Cortex of kidney (tissue), 1 donor: ENCODE measurements at places on chromosomes 5 and 9.

DNA sequence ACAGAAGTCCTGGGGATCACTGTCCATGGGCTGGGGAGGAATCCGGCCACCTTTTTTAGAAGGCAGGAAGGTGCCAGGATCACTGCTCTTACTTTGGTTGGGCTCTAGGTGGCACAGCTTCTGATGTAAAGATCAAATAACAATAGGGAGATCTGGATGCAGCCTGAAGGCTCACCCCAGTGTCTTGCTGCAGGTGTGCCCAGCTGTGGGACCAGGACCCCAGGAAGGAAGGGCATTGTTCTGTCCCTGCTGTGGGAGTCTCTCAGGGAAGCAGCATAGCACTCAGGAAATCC is 69.6 kb downstream of the DAB2IP start:
- no peak for DNase-seq

- no peak for DNase-seq
These were observed 92.5 kb downstream of the RAB3C start for GRCh38 chr5:58675341-58675740.

DNA sequence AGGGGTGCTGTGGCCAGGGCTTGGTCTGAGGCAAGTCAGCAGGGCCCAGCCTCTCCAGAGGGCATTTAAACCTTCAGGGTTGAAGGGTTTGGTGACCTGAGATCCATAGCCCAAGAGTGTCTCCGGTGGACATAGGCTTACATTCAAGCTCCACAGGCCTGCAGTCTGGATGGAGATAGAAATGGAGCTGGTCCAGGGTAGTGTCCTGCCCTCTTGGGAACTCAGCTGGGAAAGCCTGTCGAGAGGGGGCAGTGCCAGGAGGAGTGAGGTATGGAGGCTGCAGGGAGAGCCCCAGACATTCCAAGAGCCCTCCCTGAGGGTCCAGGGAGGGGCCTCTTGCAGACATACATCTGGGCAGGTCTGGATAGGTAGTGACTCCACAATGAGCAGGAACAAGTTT is 177.0 kb upstream of the MVB12B start:
- DNase-seq: no peak

- DNase-seq: no peak
These were observed 86.0 kb downstream of the ANKRD55 start for GRCh38 chr5:56147106-56147505.

GRCh38 chr5:108634617-108635288 is 112.9 kb upstream of the FER start:
- DNase-seq: no peak

DNA sequence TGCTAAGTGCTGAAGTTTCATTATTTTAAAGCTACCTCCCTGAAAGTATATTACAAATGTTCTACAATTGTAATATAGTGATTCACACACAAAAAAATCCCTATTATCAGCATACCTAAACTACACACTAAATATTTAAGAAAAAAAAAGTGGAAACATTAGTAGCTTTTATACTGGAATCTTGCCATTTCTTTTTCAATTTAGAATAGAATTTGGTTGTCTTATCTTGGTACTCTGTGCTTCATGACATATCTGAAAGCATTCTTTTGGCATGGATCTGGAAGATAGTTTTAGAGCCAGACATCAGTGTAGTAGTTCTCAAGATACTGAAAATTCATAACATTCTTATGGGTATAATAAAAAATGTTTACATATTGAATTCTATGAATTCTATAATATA is 35.0 kb downstream of the SLC1A3 start:
- no peak for DNase-seq

DNA sequence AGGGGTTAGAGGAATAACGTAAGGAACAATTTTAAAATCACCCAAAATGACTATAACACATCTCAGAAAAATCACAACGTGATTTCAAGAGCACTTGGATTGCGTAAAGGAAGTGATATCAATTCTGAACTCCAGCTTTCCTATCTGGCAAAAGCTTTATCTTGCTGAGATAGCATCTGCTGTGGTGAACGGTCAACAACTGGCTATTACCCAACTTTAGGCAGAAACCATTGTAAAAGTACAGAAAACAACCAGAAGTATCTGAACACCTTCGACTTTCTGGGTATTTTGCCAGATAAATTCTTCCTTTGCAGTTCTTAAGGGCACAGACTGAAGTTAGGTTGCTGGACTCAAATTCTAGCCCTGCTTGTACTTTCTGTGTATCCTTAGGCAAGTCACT is 9.2 kb downstream of the ABLIM3 start:
- DNase-seq: no peak

DNA sequence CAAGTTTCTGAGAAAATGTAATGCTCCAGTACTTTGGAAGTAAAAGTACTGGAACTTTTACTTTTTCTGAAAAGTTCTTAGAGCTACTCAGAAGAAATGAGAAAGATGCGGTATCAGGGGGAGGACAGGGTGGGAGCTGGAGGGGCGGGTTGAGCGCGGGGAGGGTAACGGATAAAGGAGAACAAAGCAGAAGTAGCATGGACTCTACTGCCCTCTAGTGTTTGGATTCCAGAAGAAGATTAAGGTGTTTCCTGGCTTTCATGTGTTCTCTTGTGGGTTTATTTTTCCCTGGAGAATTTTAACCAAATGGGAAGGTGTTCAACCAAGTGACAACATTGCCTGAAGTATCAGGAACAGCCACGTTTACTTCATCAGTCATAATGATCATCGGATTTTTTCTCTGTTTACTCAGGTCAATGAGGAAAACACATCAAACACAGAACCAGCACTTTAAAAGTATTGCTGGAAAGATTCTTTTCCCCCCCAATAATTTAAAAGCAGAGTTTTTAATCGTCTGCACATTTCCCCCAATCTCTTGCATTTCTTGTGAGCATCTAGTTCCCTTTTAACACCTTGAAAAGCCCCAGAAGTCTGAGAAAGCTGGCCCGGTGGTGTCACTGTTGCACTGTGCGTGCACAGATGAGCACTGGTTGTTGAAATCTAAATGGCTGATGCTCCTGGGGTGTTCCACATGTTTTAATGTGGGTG is 190.6 kb downstream of the MPDZ start:
- DNase-seq: no peak

GRCh38 chr9:121026260-121026691 is 23.8 kb downstream of the C5 start:
- DNase-seq: no peak

DNA sequence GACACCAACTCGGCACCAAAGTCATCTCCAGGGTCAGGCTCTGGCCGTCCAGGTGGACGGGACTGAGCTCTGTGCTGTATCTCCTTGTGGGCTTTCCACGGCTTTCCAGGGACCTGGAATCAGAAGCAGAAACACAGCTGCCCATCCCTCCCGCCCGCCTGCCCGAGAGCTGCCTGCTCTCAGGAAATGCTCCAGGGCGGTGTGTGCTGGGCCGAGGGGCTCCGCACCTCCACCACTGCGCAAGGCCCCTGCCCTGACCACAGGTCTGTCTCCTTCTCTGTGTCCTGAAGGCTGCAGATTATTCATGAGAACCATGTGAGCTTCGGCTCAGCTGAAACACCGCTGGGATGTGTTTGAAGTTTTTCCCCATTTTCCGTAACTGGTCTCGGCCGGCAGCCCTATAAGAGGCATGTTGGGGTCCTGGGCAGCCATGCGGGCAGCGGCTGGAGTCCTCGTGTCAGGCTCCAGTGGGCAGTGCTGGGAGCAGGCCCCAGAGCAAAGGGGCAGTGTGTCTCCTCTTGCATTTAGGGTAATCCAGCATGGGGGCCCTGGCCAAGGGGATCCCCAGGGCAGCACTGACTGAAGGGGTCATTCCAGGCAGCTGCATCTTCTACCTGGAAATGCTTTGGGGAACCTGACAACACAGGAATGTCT is 22.8 kb downstream of the NKD2 start:
- no peak for DNase-seq

DNA sequence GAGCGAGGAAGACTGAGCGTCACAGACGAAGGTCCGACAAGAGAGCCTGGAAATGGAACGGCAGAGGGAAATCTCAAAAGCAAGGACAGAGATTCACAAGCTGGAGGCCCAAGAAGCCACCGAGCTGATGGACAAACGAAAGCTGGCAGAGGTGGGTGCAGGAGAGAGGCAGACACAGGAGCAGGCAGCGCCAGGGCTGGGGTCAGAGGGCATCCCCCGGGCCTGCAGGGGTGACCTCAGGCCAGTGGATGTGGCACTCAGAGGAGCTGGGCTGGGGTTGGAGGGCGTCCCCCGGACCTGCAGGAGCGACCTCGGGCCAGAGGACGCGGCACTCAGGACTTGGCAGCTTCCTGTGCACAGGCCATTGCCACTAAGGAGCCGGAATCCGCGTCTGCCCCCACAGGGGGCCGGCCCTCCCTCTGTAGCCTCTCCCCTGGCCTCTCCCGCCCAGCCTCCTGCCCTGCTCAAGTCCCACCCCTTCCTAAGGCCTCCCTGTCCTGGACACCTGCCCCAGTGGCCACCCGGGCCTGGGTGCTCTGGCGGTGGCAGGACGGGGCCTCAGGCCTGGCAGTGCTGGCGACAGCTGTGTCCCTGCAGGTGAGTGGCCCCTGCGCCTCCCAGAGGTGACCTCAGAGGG is 40.4 kb downstream of the EXD3 start:
- DNase-seq: no peak

DNA sequence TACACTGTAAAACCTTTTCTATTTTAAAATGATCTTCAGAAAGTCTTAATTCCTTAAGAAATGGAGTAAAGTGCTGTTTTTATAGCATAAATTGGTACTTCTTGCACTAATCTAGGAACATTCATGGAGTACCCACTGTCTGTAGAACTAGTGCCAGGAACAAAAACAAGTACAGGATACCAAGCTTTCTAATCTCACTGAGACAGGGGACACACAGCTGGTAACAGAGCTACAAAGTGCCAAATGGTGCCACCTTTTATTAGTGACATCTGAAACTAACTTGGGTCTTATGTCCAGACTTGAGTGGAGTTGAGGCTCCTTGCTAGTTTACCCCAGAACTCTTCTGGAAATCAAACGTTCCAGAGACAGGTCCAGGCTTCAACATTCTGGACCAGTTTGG is 57.9 kb downstream of the RNF130 start:
- DNase-seq: no peak

DNA sequence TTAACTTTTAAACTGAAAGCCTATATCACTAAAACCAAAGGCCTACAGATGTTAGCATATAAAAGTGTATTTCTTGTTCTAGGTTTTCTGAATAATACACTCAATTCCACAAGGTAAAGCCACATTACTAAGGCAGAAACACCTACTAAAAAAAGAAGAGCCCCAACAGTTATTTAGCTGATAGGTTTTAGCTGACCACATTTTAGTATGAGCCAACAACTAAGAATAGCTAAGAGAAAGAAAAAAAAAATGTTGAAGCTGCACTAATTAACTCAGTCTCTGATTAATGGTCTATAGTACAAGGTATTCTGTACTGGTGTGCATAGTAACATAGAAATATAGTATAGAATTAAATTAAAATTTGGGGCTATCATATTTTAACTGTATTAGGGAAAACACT is 23.5 kb downstream of the ZFR start:
- DNase-seq: no peak

- no peak for DNase-seq
These were observed 813.3 kb upstream of the WWC1 start for GRCh38 chr5:167478188-167478587.
